ENCODE measurements at places on chromosomes 5 and 9. TPM values are rescaled to one million over a fixed set of nuclear protein-coding genes. Genes with fewer than 3 reads are reported as not detected.

DNA sequence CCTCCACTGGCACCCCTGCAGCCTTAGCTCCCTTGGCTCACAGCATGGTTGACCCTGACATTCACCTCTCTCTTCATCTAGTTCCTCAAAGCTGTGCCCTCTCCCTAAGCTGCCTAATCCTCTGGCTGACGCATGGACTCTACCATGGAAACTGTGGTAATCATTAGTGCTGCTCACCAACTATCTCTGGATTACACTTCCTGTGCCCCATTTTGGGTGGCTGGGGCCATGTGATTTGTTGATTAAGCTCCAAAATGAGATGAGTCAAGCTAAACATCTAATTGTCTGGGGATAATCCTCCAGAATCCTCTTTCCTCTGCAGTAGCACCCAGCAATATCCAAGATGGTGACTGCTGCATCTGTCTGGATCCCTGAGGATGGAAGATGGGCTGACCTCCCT is 264.4 kb downstream of the SH3GL2 start:
- no peak for DNase-seq

Gene NDUFA8
- total RNA-seq = 53.3 TPM

GRCh38 chr9:85738509-85738908 is 3.2 kb downstream of the AGTPBP1 start:
- no peak for DNase-seq

Gene CER1
- not detected for total RNA-seq

DNA sequence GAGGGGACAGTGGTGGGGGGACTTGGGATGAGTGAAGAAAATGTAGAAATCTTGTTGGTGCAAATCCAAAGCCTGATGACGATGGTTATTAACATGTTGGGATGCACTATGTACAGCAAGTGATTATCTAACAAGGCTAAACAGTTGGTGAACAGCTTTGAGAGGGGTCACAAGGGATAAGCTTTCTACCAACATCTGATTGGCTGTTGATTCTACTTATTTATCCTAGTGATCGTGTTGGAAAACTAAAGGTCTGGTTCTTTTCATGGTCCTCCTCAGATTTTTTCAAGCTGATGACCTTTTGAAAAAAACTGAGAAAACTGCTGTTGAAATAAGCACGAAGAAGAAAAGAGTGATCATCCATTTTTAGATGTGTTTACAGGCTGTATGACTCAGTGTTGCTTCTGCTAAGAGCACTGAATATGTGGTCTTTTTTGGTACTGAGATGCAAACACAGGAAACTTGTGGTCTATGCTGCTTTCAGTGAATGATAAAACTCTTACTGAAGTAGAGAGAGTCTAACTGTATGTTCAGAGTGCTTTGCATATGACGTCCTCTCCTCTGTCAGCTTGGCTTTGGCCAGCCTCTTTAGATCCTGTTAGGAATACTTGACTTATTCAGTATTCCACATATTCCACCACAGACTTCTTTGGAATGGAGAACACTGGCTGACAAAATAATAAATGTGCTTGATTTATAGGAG is 174.8 kb downstream of the SLF1 start:
- DNase-seq = peak; percentile 25

Measured in activated CD4-positive, alpha-beta memory T cell treated with anti-CD3 and anti-CD28 coated beads for 36 hours (primary cell).